ENCODE measurements at places on chromosomes 2 and 18. TPM values are rescaled to one million over a fixed set of nuclear protein-coding genes. Genes with fewer than 3 reads are reported as not detected.

DNA sequence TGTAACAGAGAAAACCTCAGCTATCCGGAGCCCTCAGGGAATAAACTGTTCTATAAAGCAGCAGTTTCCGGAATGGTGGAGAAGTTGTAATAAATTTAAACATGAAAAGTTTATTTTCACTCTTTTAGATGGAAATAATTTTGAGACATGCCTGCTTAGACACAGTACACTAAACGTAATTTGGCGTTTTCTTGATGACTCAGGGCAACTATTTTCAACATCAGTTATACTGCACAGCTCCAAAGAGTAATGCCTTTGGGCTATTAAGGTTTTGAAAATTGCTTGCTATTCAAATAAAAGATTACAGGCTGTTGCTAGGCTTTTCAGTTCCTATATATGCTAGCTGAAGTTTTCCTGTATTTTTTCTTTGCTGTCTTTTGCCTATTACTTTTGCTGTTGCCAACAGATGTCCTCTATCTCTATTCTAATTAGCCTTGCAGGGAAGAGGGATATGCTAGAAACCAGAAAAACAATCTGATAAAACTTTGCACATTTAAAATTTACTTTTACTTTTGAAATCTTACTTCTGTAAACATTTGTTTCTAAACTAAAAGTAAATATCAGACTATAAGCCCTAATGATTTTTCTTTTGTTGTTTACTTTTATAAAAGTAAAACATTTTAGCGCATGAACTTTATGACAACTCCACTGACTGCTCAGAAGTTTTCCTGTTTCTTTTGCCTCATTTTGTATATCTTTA, 113.4 kb upstream of the WDSUB1 start:
- DNase-seq: no peak

DNA sequence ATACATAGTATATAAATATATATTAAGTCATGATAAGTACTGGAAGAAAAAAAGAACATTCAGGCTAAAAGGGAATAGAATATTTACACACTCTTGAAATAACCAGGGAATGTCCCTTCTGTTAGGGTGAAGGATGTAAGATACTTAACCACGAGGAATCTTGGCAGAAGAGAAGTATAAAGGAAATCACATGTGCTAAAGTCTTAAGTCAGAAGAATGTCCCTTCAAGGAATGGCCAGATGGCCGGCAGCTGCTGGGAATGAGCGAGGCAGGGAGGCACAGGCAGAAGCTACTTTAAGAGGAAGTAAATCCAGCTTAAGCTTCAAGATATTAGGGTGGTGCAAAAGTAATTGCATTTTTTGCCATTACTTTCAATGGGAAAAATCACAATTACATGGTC, 5.5 kb downstream of the CCDC102B start:
- DNase-seq: no peak

DNA sequence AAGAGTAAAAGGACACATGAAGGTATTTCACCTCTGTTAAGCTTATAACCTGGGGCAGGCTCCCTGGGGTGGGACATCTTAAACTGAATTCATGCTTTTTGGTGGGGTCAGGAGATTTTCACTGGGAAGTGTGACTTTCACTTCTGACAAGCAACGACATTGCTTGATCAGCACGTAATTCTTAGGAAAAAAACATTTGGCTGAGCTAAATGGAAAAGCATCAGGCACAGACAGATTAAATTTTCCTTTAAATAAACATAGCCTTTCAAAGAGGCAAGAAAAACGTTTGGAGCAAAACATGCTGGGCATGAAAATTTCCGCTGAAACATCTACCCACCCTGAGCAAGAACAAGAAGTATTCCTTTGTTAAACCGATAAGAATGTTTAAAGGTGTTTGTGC, 674.0 kb upstream of the CELF4 start:
- no peak for DNase-seq

MROH2A gene
- not detected for total RNA-seq

- DNase-seq: no peak
Observed at GRCh38 chr2:30354150-30354549, 92.9 kb upstream of the LCLAT1 start.

- no peak for DNase-seq
Observed at GRCh38 chr2:182372661-182373060, 54.2 kb downstream of the PDE1A start.
